ENCODE measurements at places on chromosomes 5 and 9. TPM values are rescaled to one million over a fixed set of nuclear protein-coding genes. Genes with fewer than 3 reads are reported as not detected.

- no peak overlapping the region for H3K27ac ChIP-seq
- DNase-seq: no peak
- no peak overlapping the region for H3K4me3 ChIP-seq
- H3K4me1 ChIP-seq: peaks cover 4% of the 10 kb centered on the region
Measured at GRCh38 chr5:32285510-32286138, 27.1 kb downstream of the MTMR12 start.

DNA sequence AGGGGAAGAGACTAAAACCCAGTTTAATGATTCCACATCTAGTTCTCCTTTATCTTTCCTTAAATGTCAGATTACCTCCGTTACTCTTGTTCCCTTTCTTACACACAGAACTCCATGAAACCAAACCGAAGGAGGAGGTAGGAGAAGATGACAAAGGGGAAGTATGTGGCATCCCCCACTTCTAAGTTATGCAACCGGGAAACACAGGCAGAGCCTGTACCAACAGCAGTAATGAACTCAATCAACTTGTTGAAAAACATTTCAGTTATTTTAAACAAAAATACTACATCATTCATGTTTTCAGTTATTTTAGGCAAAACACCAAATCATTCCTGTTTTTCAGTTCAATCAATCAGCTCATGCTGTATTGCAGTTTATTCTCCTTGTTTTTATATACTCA is 101.8 kb downstream of the PCSK1 start:
- H3K4me1 ChIP-seq: no peaks in the 10 kb centered on the region
- H3K36me3 ChIP-seq: no peaks in the 10 kb centered on the region
- no peak for DNase-seq
- H3K27ac ChIP-seq: no peak overlapping the region

DNA sequence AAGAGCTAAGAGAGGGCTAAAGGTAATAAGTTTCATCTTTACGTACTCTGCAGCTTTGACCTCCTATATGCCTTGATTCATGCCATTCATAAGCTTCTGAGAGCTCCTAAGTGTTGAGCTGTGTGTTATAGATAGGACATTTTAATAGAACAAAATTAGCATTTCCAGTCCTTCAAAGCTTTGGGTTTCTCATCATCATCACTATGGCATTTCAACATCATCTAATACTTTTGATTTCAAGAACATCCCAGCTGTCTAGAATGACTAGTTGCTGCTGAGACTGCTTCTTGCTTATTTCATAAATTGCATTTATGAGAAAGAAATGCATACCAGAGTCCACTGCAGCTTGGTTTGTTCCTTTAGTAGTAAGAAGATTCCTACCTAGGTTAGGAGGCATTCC is 201.7 kb downstream of the SGCD start:
- no peaks in the 10 kb centered on the region for H3K27me3 ChIP-seq
- H3K36me3 ChIP-seq: no peaks in the 10 kb centered on the region
- H3K4me1 ChIP-seq: no peaks in the 10 kb centered on the region
- H3K4me3 ChIP-seq: no peak overlapping the region
- no peak for DNase-seq
- H3K27ac ChIP-seq: no peak overlapping the region

- H3K36me3 ChIP-seq: peaks cover 72% of the 10 kb centered on the region
- peaks cover 36% of the 10 kb centered on the region for H3K4me1 ChIP-seq
- no peaks in the 10 kb centered on the region for H3K27me3 ChIP-seq
- no peak overlapping the region for H3K4me3 ChIP-seq
Measured at GRCh38 chr5:138018849-138019248, 14.0 kb downstream of the FAM13B start.

DNA sequence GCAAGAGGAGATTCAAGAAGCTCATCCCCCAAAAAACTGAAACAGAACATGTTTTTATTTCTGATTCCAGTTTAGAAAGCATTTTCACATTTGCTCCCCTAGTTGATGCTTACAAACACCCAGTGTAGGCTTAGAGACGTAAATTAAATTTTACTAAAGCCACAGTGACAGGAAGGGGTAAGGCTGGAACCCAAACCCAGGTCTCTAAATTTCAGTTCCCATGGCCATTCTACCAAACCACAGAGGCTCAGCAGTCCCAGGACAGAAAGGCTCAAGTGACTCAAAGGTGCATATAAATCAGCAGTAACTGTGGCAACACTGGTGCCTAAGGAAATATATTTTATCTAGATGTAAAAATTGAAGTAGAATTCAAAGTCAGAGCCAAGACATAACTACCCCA is 128.7 kb downstream of the CEP120 start:
- H3K4me1 ChIP-seq: no peaks in the 10 kb centered on the region
- no peak overlapping the region for H3K4me3 ChIP-seq
- H3K27me3 ChIP-seq: no peaks in the 10 kb centered on the region
- DNase-seq: no peak
- no peaks in the 10 kb centered on the region for H3K36me3 ChIP-seq

SLC25A2 gene
- total RNA-seq: 1.2 TPM

ORM1 gene
- 10.9 TPM for total RNA-seq

FBP2 gene
- total RNA-seq: not detected

PCDHB9 gene
- total RNA-seq: 0.40 TPM

RANBP3L gene
- not detected for total RNA-seq

OMD gene
- total RNA-seq: 0.46 TPM
